ENCODE measurements at places on chromosomes 3 and 15.

- no peak for DNase-seq
Observed at GRCh38 chr3:82002491-82002890, 241.0 kb upstream of the GBE1 start.

DNA sequence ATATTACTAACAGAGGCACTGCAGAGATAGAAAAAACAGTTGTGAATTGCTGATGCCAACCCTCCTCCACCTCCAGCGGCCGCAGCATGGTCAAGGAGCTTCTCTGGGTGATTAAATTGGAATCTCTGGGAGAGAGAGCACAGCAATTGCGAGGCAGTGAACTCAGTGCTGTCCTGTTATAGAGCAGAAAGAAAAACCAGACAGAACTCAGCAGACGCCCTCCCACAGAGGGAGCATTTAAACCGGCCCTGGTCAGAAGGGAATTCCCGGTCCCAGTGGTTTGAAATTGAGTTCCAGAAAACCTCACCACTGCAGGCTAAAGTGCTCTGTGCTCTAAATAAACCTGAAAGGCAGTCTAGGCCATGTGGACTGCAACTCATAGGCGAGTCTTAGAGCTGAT lies 175.4 kb downstream of the SQOR start:
- no peak for DNase-seq

- no peak for DNase-seq
Observed at GRCh38 chr3:21398461-21398860, 352.5 kb downstream of the ZNF385D start.

- DNase-seq, result no peak
Observed at GRCh38 chr15:47951781-47952180, 169.0 kb upstream of the SLC24A5 start.

DNA sequence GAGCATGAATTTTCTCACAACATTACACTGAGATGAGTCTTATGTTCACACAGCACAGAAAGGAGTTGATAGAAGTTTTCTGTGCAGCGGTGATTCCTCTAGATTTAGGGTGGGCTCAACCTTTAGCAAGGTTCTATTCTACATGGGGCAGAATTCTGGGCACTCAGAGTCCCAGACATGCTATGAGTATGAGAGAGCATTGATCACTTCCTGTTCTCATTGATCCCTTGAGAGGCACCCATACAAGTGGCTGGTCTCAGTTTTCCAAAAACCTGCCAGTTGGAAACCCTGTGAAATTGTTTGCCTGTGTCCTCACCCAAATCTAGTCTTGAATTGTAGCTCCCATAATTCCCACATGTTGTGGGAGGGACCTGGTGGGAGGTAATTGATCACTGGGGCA lies 112.5 kb upstream of the NR2F2 start:
- DNase-seq, result no peak

DNA sequence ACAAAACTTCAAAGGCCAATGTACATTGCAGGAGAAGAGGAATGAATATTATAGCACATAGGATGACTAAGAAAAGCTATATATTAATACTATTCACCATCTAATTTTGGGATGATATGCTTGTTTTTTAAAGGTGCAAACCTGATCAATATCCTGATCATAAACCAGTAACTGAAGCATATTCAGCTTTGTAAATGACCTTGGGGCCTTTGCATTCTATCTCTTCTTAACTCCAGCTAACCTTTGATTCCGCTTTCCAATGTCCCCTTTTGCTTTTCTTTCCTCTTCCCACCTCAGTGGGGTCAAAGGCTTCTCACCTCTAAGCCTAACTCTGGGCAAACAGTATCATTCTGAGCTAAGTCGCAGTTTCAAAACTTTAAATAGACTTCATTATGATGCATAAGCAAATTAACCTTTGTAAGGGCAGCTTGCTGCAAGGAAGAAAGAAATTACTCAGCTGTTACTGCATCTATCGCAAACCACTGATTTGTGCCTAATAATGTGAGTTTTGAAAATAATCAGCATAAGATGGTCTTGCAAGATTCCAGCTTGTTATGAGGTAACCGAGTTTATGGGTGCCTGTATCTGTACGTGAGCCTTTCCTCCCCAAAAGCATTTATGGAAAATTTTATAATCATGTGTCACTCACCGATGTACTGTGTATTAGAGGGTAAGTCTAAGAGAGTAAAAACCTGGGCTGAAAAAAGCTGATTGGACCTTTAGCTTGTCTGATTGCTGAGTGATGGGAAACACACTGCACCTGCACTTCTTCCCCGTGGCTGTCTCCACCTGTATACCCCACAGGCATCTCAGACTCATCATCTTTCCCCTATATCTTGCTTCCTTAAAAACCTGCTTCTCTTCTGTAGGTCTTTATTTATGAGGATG lies 116.8 kb downstream of the TPRG1 start:
- DNase-seq, result no peak

DNA sequence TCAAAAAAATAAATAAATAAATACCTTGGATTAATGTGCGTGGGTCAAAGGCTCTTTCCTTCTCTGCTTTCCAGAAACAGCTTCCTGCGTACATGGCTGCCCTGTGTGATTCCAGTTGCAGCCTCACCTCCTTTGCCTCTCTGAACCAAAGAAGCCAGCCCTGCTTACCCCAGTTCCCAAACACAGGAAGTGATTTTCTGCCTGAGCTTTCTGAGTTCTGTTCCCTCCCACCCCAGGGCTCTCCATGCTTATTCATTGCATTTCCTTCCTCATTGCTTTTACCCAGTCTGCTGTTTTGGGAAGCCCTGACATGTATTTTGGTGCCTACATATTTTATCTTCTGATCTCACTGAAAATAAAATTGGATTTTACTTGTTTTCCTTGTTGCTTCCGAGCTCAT lies 15.4 kb downstream of the ZSCAN2 start:
- DNase-seq, result no peak
